ENCODE measurements at places on chromosomes 7 and 10.

DNA sequence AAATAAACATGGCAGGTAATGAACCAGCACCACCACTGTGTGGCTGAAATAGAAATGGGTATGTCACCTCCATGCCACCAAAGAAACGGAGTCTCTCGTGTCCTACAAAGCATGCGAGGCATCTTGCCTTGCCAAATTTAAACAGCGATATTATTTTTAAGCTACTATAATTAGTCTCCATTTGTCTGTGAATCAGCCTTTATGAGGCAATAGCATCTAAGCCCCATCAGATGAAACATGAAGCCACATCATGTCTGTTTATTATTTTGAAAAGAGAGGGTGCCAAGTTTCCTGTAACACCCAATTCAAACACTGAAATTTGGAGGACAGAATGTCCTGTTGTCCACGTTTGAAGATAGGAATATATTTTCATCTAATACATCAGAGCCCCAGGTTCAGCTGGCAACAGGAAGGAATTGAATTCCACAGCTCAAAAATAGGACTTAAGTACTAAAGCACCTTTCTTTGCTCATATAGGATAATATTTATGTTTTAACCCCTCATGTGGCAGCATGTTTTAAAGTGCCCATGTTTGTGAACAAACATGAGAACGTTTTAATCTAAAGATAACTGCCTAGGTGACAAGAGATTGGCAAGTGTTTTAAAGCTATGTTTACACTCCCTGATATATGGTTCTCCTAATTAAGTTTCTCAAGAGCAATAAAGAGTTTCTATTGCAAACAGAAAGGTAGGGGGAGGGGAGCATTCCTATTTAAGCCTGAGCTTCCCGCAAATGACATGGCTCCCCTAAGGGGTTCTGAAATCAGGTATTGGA, 86.8 kb downstream of the SORBS1 start:
- DNase-seq: no peak

DNA sequence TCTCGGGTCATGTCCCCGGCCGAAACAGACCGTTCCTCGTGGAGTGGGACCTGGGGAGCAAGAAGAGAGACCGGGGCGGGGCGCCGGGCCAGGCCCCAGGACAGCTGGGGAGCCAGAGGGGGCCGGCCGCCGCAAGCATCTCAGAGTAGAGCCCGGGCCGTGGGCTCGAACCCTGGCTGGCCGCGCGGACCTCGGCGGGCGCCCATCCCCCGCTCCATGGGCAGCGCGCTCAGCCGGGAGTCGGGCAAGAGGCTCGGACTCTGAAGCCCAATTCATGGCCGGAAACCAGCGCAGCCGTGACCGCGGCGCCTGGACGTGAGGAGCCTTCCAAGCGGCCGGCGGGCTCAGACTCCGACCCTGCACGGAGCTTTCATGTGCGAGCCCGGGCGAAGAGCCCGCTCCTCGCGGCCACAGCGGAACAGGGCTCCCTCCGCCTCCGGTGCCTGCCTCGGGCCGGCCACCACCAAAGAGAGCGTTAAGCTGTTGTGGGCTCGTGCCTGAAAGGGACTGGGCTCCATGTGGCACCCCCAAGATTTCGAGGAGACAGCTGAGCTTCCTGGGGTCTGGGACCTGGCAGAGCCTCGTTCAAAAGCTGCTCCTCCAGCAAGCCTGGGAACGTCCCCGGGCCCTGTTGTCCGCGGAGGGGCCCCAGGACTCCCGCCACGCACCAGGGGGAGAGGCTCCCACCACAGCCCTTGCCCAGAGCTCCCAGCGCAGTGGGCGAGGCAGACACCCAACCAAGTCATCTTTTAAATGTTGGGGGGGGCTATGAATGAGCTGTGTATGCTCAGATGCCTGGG, 757 bp upstream of the GRID1 start:
- no peak for DNase-seq

- DNase-seq: no peak
These were observed 1058.4 kb downstream of the SORCS3 start for GRCh38 chr10:105699504-105699903.

DNA sequence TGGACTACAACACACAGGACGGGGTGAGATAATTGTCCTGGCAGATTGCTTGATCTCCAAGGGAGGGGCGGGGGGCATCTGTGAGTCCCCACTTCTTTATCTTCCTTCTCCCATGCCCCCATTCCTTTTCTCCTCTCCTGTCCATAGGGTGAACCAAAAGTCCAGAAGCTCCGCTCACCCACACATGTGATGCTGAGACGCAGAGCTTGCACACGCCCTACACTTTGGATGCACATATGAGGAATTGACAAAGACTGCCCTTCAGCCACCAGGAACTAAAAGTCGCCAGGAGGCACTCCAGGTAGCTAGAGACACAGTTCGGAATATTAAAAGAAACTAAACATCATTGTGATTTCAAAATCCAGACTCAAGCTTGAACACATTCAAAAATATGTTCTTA, 112.7 kb upstream of the FGFR2 start:
- DNase-seq: no peak

DNA sequence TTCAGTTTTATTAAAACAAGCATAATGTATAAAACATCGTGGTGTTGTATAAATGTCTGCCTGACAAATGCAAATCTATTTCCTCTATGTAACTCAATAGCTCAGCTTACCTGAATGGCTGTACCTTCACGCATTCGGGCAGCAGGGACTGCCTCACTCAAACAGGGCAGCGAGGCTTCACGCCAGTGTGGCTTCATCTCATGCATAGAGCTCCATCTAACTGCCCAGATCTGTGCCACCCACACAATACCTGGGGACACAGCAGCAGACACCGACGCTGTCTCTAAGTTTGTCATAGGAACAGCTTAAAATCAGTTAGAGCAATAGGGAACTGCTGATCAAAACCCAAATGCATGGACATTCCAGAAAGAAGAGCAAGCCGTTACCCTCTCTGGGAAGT, 182.8 kb upstream of the ANKRD30A start:
- DNase-seq: no peak

DNA sequence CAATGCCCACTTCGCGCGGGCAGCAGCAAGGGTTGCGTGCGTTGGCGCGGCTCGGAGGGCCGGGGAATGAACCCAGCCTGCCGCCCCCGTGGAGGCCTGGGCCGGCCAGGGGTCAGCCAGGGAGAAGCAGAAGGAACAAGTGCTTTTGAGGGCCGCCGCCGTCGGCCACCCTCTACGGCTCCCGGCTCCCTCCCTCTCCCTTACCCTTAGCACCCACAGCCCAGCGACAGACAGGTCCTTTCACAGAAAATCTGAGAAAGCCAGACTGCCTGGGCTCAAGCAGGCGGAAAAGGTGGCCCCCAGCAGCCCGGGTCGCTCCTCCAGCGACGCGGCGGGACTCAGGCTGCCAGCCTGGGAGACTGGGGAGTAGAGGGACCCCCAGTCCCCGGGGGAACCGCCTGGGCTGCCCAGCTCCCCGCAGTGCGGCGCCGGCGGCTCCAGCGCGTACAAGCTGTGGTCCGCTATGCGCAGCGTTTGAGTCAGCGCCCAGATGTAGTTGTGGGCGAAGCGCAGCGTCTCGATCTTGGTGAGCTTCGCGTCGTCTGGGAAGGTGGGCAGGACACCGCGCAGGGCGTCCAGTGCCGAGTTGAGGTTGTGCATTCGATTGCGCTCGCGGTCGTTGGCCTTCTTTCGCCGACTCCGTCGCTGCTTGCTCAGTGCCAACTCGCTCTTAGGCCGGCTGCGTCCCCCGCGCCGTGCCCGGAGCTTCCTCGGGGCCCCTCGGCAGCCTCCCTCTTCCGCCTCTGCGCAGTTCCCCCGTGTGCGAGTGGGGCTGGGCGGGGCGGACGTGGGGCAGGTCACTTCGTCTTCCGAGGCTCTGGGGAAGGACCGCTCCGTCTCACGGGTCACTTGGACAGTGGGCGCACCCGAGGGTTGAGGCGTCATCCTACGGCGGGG, 815 bp downstream of the NEUROG3 start:
- peak; percentile 16 for DNase-seq

DNA sequence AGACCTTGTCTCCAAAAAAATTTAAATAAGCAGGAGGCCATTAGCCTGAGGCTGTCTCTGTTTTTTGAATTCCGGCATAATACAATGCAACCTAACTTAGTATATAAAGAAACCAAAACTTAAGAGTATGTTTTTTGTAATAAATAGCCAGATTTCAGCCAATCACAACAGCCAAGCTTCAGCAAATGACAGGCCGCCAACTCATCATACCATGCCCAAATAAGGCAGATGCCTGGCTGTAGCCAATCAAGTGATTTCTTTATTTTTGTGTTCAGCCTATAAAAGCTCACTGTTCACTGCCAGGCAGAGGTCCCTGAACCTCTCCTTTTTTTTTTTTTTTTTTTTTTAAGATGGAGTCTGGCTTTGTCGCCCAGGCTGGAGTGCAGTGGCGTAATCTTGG, 12.7 kb upstream of the PURB start:
- no peak for DNase-seq

DNA sequence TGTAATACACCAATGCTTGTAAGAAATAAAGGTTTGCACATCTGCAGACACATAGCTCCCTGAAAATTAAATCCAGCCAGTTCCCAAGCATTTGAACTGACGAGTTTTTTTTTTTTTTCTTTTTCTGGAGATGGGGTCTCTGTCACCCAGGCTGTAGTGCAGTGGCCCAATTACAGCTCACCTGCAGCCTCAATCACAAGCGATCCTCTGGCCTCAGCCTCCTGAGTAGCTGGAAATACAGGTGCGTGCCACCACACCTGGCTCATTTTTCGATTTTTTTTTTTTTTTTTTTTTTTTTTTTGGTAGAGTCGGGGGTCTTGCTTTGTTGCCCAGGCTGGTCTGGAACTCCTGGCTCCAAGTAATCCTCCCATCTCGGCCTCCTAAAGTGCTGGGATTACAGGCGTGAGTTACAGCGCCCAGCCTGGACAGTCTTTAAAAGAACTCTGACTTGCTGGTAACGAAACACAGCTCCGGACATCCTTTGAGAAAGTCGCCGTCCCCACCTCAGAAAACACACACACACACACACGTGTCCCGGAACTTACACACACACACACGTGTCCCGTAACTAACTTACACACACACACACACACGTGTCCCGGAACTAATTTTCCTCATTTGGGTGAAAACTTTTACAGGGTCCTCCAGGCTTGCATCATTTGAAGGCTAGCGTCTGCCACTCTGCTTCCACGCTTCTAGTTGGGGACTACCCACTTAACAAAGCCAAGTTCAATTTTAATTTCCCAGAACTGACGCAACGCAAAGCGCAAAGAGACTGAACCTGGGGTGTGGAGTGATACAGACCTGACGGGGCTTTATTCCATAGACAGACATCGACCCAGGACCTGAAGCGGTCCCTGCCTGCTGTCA, 18.6 kb downstream of the OCM2 start:
- DNase-seq: peak; percentile 32

GRCh38 chr7:354597-355470, 64.9 kb downstream of the FOXL3 start:
- DNase-seq: no peak

- DNase-seq: no peak
These were observed 161.3 kb upstream of the AUTS2 start for GRCh38 chr7:69436946-69437345.

- DNase-seq: no peak
These were observed 22.5 kb downstream of the PCGF5 start for GRCh38 chr10:91242940-91243339.

- no peak for DNase-seq
These were observed 51.3 kb upstream of the FAM3C start for GRCh38 chr7:121447243-121447910.

GRCh38 chr10:117936141-117936540, 110.6 kb downstream of the RAB11FIP2 start:
- DNase-seq: no peak

DNA sequence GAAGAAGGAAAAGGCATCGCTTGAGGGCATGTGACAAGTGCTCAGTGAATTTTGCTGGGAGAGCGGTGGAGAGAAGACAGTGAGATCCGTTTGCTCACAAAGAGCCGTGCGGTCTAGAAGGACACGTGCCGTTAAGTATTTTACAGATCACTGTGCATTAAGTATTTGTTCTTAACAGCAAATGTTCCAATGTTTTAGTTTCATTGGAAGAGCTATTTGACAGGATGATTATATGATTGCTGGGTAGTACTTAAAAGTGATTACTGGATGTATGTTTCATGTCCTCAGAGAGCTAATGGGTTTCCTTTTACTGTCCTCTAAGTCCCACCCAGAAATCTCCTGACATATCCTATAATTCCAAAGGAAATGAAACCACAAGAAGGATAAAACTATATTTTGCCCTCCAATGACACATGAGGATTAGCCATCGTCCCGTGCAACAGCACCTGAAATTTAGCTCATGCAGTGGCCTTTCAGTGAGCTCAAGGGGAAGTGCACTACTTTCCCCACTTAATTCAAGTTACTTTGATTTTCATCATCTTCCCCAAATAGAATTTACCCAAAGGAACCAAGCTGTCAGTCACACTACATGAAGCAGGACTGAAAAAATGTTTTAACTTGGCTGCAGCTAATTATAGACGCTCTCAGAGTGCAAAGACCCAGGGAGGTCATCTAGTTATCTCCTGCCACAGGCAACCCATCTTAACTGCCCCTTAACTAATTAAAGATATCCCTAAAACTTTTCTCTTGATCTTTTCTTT, 80.3 kb downstream of the KLF6 start:
- no peak for DNase-seq

DNA sequence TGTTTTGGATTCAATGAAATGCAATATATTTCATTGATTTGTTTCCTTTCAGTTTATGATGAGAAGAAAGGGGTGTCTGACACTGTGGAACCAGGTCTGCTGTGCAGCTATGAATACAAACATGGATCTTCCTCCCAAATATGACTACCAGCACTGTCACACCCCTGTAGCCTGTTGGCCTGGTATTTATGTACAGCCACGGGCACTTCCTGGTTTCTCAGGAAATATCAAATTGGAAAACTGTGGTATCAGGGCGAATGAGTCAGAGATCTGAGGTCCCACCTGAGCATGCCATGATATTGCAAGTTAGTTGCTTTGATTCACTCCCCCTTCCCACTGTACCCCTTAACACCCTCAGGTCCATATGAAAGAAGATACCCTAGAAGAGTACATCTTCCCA, 87.8 kb downstream of the DNMBP start:
- no peak for DNase-seq

DNA sequence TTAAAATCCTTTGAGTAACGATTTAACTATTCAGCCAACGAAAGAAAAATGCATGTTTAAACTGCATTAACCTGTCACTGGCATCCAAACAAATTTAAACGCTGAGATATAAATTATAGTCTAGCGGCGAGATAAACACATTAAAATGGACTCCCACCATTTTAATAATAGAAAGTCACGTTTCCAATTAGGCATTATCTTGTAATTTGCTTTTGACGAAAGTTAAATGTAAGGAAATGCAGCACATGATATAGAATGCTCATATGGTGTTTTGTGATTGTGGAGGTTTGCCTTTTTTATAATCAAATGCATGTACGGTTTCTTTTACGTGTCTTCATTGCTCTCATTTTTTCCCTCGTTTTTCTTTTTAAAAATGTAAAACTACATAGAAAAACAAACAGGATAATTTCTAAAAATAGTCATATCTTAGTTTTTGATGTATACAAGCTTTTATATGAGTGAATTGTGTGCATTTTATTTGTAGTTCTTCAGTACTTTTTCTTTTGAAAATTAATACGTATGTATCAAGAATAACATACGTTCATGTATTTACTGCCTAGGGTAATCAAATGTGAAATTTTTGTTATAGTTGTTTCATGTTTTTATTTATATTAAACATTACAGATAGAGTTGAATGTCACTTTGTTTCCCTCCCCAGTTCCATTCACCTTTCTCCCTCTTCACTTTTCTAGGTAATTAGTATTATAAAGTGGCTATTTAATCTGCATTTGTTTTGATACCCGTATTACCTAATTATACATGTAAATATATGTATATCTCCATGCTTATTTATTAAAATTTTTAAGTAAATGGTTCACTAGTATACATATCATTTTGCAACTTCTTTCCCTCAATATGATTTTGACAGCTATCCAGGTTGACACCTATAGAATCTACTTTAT, 1.1 kb upstream of the KLF14 start:
- DNase-seq: no peak
